ENCODE measurements at places on chromosomes 7 and 10. TPM values are rescaled to one million over a fixed set of nuclear protein-coding genes. Genes with fewer than 3 reads are reported as not detected.

CPXM2 gene
- total RNA-seq: 7.7 TPM

TFEC gene
- 3.8 TPM for total RNA-seq

SNCG gene
- total RNA-seq: 8.3 TPM

TTYH3 gene
- total RNA-seq: 32.1 TPM

DKK1 gene
- not detected for total RNA-seq

AGMO gene
- total RNA-seq: 1.3 TPM

UCN3 gene
- total RNA-seq: 5.9 TPM

CC2D2B gene
- total RNA-seq: 0.41 TPM

NUTM2E gene
- not detected for total RNA-seq

OR6B1 gene
- total RNA-seq: not detected

DNA sequence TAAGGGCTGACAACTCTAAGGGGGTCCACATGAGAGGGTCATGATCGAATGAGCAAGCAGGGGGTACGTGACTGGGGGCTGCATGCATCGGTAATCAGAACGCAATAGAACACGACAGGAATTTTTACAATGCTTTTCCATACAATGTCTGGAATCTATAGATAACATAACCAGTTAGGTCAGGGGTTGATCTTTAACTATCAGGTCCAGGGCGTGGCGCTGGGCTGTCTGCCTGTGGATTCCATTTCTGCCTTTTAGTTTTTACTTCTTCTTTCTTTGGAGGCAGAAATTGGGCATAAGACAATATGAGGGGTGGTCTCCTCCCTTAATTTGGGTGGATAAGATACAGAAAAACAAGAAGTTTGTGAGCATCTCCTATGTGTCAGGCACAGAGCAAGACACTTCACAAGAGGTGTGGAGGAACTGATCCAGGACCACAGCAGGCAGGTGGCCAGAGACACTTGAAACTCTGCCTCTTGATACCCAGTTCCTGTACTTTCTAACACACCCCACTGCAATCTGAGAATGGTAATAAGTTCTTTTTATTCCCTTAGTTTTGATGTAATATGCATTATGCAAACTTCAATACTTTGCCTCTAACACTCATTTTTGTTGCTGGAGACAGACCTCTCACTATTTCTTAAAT lies 18.0 kb upstream of the MRLN start:
- no peak for DNase-seq

- DNase-seq: no peak
Observed at GRCh38 chr7:30649717-30650420, 32.4 kb downstream of the CRHR2 start.

- DNase-seq: peak; percentile 100
Observed at GRCh38 chr10:69123747-69124562, at the start of gene VPS26A. VPS26A (plus strand) TSS chr10:69124178; CDS start chr10:69124278, 100 bp downstream.

DNA sequence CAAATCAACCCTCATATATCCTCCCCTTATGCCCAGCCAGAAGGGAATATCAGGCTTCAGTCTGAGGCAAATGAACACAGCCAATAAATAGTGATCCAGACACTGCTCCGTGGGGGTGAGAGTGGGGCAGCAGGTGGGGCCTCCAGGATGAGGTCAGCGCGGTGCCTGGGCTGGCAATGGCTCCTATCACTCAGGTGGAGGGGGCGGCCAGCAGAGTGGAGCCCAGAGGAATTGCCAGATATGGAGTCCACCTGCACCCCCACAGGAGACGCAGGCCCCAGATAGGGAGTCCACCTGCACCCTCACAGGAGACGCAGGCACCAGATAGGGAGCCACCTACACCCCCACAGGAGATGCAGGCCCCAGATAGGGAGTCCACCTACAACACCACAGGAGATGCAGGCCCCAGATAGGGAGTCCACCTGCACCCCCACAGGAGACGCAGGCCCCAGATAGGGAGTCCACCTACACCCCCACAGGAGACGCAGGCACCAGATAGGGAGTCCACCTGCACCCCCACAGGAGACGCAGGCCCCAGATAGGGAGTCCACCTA lies 78.0 kb upstream of the PPP2R2D start:
- DNase-seq: no peak

DNA sequence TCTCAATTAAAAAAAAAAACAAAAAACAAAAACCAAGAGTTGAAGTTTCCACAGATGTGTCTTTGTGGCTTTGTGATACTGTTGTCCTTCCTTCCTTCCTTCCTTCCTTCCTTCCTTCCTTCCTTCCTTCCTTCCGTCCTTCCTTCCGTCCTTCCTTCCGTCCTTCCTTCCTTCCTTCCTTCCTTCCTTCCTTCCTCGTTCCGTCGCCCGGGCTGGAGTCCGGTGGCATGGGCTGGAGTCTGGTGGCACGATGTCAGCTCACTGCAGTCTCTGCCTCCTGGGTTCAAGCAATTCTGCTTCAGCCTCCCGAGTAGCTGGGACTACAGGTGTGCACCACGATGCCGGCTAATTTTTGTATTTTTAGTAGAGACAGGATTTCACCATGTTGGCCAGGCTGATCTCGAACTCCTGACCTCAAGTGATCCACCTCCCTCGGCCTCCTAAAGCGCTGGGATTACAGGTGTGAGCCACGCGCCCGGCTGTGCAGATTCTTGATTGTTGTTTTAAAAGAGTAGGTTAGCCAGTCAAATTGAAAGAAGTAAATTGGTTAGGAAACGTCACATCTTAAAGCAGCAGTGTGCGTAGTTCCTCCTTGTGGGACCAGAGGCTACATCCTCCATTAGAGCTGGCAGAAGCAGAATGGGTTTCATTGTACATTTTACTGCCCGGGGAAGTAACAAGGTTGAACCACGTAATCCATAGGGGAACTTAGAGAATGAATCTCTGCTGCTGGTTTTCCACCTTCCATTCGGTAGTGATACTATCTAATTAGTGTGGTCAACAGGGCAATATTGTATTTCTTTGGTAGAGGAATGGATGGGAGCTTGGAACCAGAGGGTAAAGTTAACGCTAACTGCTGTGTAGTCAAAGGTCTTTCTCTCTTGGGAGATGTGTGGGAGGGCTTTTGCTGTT lies 20.6 kb downstream of the DNAJB6 start:
- no peak for DNase-seq

- no peak for DNase-seq
Observed at GRCh38 chr10:53130337-53130736, 357.8 kb upstream of the MBL2 start.

- no peak for DNase-seq
Observed at GRCh38 chr7:13987395-13987794, 2.1 kb downstream of the ETV1 start.

GRCh38 chr7:76193883-76194282 lies 7.8 kb upstream of the SRRM3 start:
- DNase-seq: no peak

- DNase-seq: no peak
Observed at GRCh38 chr10:129344731-129345355, 122.2 kb upstream of the MGMT start.

- DNase-seq: no peak
Observed at GRCh38 chr10:133062085-133062484, 25.6 kb upstream of the ADGRA1 start.

DNA sequence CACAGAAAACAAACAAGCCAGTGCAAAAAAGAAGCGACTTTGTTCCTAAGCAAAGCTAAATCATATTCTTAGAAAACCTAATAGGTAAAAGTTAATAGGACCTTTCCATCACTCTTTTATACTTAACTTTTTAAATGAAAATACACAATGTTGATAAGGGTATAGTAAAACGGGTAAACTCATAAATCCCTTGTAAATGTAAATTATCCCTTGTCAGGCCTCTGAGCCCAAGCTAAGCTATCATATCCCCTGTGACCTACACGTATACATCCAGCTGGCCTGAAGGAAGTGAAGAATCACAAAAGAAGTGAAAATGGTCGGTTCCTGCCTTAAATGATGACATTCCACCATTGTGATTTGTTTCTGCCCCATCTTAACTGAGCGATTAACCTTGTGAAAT lies 76.4 kb downstream of the GSAP start:
- DNase-seq: no peak

DNA sequence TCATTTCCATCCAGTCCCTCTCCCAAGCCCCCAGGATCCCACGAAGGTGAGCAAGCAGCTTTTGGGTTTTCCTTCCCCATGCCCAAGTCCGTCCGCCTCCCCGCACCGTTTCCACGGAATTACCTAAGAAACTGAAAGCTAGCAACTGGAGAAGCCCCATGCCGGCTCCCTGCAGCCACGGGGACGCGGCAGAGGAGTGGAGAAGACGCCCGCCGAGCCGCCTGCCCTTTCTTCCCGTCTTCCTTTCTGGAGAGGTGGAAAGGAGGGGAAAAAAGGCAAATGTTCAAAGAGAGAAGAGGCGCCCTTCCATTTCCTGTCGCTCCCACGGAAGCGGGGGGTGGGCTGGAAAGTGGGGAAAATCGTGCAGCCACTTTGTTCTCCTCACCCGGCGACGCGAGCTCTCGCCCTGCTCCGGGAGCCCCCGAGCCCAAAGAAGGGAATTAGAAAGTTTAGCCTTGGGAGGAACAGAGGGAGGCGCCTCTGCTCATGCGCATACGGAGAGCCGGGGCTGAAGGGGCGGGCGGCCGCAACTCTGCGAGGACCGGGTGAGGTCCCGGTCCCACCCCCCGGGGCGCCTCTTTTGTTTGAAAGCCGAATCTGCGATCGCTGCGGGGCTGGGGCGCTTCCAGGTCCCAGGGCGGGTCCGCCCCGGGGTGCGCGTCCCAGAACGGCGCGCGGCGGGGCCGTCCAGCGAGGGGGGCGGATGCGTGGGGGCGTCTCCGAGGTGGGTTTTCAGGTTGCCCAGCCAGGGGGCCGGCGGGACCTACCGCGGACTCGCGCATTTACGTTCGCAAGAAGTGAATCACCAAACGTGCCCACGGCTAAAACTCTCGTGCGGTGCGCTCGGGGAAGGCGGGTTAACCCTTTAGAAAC lies at the start of gene LAMB1:
Gene LAMB1, minus strand, starts transcription at position 436 of the 873 bp plus-strand sequence. Its CDS starts 276 bp downstream, at position 160.
- DNase-seq: peak; percentile 85

- DNase-seq: no peak
Observed at GRCh38 chr10:79147796-79148451, 79.2 kb downstream of the ZMIZ1 start.

GRCh38 chr7:130648580-130648979 lies 20.0 kb downstream of the COPG2 start:
- DNase-seq: no peak

DNA sequence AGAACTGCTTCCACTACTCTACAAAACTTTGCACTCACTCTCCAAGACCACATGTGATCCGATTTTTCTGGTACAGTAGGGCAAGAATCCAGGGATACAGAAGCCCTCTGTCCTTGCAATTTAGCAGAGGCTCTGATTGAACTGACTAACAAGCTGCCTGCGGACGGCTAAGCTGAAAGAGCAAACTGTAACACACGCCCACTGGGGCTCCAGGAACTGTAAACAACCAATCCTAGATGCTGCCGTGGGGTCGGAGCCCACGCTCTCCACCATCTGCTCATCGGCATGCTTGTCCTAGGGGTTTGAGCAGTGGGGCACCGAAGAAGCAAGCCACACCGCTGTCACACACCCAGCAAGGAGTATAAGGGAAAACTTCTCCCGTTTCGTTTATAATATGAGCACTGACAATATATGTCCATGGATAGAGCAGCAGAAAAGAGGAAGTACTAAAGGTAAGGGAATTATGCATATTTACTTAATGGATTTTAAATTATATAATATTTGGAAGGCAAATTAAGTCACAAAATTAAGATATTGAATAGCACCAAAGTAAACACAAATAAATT lies 634.4 kb upstream of the POT1 start:
- no peak for DNase-seq

DNA sequence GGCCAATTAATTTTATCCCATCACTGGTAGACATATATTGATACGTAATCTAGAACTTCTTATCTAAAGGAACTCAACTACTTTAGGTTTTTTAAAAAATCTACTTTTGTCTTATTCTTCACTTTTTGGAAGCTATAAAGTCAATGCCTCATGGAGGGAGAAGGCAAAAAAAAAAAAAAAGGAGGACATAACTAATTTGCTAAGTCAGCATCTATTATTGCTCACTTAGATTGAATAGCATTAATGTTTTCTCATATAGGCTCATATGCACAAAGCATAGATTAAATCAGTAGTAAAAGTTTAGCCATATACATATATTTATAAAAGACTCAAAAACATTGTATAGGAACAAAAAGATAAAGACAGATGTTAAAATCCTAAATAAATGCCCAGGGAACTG lies 179.3 kb upstream of the DGKB start:
- DNase-seq: no peak

All from mucosa of descending colon (tissue), 3 donors.